ENCODE measurements at places on chromosomes 13 and 19. TPM values are rescaled to one million over a fixed set of nuclear protein-coding genes. Genes with fewer than 3 reads are reported as not detected.

The TTC9B gene
- 34.2 TPM for total RNA-seq

- DNase-seq: no peak
- H3K27ac ChIP-seq: no peak overlapping the region
- no peaks in the 10 kb centered on the region for H3K4me1 ChIP-seq
- H3K36me3 ChIP-seq: no peaks in the 10 kb centered on the region
- H3K4me3 ChIP-seq: no peak overlapping the region
These were observed 89.9 kb downstream of the CDK8 start for GRCh38 chr13:26343816-26344215.

GRCh38 chr13:96533408-96533807, 443.5 kb downstream of the HS6ST3 start:
- H3K4me3 ChIP-seq: no peak overlapping the region
- H3K4me1 ChIP-seq: no peaks in the 10 kb centered on the region
- no peaks in the 10 kb centered on the region for H3K27me3 ChIP-seq
- no peak for DNase-seq
- no peaks in the 10 kb centered on the region for H3K36me3 ChIP-seq

DNA sequence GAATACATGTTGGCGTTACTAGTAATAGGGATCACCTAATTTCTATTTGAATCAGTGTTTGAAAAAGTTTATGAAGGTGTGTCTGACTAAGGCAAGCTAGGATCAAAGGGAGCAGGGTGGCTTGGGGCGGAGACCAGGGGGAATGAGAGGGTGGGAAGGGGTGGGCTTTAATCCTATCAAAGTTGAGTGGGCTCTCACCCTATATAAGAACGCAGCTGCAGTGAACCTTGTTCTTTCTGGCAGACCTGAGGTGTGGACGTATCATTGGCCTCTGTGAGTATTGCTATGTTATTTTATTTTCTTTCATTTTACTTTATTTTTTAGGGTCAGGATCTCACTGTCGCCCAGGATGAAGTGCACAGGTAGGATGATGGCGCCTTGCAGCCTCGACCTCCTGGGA, 37.4 kb downstream of the NLRP12 start:
- H3K4me1 ChIP-seq: no peaks in the 10 kb centered on the region
- H3K4me3 ChIP-seq: no peak overlapping the region
- no peaks in the 10 kb centered on the region for H3K36me3 ChIP-seq
- H3K27me3 ChIP-seq: no peaks in the 10 kb centered on the region
- DNase-seq: no peak
- no peak overlapping the region for H3K27ac ChIP-seq

DNA sequence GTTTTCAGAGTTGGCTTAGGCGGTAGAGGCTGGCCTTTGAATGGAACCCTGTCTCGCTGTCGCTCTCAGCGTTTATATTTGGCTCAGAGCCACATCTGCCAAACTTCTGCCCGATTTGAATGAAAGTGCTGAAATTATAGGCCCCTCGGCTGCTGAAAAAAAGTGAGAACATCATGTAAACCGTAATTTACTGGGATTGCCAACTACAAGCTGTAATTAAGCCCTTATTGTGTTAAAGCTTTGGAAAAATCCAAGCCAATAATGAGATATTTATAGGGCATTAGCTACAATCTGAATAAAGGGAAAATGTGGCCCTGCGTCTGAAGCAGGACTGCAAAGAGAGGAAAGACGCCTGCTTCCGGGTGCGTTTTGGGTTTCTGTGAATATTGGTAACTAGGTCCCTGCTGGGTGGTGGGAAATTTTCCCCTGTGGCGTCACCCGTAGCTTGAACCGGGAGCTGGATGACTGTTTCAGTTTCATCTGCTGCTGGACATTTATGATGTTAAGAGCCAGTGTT, 9.9 kb downstream of the DNM2 start:
- H3K4me1 ChIP-seq: peaks cover 41% of the 10 kb centered on the region
- no peak overlapping the region for H3K27ac ChIP-seq
- no peak overlapping the region for H3K4me3 ChIP-seq
- DNase-seq: no peak
- H3K27me3 ChIP-seq: no peaks in the 10 kb centered on the region

The KLK12 gene
- total RNA-seq: not detected

DNA sequence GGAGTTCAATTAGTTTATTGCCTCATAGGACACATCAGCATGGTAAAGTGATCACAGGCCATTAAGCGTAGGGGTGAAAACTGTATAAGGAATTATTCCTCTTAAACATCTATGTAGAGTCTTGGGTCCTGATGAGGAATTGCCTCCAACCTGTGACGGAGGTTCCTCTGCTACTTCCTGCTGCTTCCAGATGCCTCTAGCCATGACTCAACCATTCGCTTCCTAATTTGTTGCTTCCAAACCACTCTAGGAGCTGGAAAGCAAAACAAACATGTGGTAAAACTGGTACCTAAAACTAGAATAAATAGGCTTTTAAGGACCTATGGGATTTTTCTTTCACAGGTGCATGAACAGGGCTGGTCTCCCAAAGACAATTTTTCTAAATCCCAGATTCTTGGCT, 253.8 kb downstream of the KLF12 start:
- no peaks in the 10 kb centered on the region for H3K4me1 ChIP-seq
- peak; percentile 62 for DNase-seq
- no peaks in the 10 kb centered on the region for H3K36me3 ChIP-seq
- H3K27me3 ChIP-seq: no peaks in the 10 kb centered on the region
- H3K27ac ChIP-seq: no peak overlapping the region

DNA sequence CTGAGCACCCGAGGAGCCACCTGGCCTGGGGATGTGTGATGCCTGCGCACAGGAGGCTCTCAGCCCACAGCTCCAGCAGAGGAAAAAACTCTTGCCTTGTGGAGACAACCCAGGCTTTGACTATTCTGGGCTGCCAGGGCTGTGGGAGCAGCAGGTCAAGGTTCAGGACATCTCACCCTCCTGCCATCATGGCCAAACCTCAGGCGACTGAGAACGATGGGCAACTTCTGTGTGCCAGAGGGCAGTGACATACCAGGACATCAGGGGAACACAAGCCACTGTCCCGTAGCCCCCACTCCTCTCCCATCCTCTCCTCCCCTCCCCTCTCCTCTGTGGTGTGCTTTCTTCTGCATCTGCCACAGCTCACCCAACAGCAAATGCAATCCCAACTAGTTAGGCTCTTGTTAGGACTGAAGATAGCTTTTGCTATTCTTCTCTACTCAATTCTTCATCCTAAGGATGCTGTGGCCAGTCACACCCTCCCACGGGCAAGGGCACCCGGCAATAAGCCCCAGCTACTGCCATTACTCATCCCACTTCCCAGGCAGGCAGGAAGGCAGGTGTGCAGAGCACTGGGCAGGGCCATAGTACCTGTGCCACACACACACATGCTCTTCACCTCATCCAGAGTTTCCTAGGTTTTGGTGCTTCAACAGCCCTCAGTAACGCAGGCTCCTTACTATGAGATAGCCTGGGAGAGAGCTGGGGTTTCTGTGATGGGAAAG, 16.8 kb downstream of the ELL start:
- H3K27ac ChIP-seq: no peak overlapping the region
- peaks cover 27% of the 10 kb centered on the region for H3K36me3 ChIP-seq
- no peak overlapping the region for H3K4me3 ChIP-seq
- no peak for DNase-seq
- peaks cover 88% of the 10 kb centered on the region for H3K4me1 ChIP-seq

The SLITRK6 gene
- 2.4 TPM for total RNA-seq

DNA sequence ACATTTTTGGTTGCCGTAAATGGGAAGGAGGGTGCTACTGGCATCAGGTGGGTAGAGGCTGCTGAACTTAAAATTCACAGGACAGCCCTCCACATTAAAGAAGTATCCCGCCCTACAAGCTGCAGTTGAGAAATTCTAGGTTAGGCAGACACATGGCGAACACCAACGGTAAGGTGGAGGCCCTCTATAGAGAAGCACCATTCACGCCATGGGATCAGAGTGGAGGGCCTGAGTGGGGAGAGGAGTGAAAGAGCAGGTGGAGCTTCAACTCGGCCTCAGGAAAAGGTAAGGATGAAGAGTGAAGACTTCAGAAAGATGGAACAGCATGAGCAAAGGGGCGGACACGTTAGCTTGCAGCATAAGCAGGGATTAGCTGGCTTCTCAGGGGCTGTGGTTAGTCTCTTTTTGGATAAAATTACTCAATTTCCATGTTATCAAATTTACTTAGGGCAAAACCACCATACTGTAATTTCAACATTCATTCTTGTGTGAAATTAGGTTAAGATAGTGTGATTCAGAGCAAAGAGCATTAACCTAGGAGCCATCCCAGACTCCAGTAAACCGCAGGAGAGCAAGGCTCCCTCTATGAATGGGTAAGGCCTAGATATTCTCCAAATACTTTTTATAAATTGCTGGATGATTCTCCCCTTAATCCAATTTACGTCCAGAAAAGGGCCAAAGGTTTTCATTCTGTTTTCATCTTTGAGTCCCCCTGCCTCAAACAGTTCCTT, 1.2 kb downstream of the EEF1AKMT1 start:
- H3K27me3 ChIP-seq: no peaks in the 10 kb centered on the region
- H3K4me1 ChIP-seq: peaks cover 5% of the 10 kb centered on the region
- peak overlapping the region; percentile 88 for H3K27ac ChIP-seq
- peak overlapping the region; percentile 77 for H3K4me3 ChIP-seq
- H3K36me3 ChIP-seq: no peaks in the 10 kb centered on the region

- peaks cover 21% of the 10 kb centered on the region for H3K4me1 ChIP-seq
- H3K27ac ChIP-seq: no peak overlapping the region
- peaks cover 7% of the 10 kb centered on the region for H3K27me3 ChIP-seq
These were observed 953 bp downstream of the KCNN4 start for GRCh38 chr19:43779820-43780219.

The ELANE gene
- total RNA-seq: 23.5 TPM

- no peak for DNase-seq
- H3K36me3 ChIP-seq: no peaks in the 10 kb centered on the region
- no peaks in the 10 kb centered on the region for H3K27me3 ChIP-seq
- no peak overlapping the region for H3K4me3 ChIP-seq
- H3K4me1 ChIP-seq: peaks cover 6% of the 10 kb centered on the region
These were observed 164.6 kb upstream of the TSHZ3 start for GRCh38 chr19:31513841-31514240.

DNA sequence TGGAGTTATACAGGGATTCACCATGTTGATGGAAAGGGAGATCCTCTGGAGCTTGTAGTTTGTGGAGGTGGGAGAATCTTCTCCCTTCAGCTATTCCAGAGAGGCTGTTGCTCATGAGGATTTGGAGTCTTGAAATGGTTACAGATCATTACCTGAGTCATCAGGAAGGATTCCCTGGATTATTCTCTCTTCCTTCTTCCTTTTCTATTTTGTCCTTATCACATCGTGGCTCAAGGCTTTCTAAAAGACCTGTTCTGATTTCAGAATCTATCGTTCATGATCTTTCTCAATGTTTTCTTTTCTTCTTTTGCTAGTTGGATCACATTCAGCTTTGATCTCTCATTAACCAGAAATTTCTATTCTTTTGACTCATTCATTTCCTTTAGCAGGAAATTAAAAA, 196.0 kb downstream of the KLF5 start:
- no peak for DNase-seq
- no peaks in the 10 kb centered on the region for H3K4me1 ChIP-seq
- no peaks in the 10 kb centered on the region for H3K27me3 ChIP-seq

GRCh38 chr19:58182577-58182988, 278 bp upstream of the ZNF274 start:
- peak overlapping the region; percentile 95 for H3K27ac ChIP-seq
- H3K4me3 ChIP-seq: peak overlapping the region; percentile 82
- DNase-seq: no peak
- H3K4me1 ChIP-seq: peaks cover 17% of the 10 kb centered on the region

- H3K27me3 ChIP-seq: no peaks in the 10 kb centered on the region
- H3K36me3 ChIP-seq: no peaks in the 10 kb centered on the region
- H3K27ac ChIP-seq: no peak overlapping the region
- peak; percentile 66 for DNase-seq
- H3K4me3 ChIP-seq: no peak overlapping the region
These were observed 49.0 kb upstream of the FRY start for GRCh38 chr13:31982540-31982939.

The KANK2 gene
- total RNA-seq: 56.3 TPM

DNA sequence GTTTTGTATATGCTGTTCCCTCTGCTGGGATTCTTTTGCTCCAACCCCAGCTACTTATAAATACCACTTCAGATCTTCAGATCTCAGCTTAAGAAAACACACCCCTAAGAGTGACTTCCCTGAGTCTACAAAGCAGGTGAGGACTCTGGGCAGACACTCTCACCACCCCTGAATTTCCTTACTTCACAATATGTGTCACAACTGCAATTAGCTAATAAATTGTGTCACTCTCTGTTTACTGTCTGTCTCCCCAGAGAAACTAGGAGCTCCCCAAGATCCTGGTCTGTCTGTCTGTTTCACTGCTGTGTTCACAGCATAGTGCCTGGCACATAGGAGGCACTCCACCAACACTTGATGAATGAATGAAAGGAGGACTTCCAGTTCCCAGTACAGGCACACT, 14.4 kb downstream of the CEBPA start:
- no peak overlapping the region for H3K4me3 ChIP-seq
- DNase-seq: no peak
- H3K27me3 ChIP-seq: peaks cover 5% of the 10 kb centered on the region
- H3K27ac ChIP-seq: no peak overlapping the region

DNA sequence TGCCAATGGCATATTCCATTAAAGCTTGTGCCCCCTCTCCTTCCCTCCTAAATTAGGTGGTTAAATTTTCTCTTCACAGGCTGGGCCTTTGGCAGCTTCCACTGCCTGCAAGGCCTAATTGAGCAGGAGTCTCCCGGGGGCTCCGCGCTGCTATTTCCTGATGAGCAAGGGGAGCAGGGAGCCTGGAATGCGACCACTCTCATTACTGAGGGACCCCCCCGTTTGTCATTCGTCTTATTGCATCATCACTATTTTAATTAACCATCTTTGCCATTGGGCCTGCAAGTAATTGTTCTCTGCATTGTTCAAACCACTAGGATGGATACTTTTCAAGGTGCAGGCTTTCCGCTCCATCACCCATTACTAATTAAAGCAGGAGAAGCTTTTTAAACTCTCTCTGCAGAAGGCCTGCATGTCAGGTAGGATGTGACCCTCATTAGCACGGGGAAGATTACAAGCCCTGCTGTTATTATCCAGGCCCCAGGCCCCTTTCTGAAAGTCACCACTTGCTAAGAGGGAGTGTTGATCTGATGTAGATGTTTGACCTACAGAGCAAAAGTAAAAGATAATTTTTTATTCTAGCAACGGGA, 142.3 kb downstream of the OXGR1 start:
- no peak overlapping the region for H3K4me3 ChIP-seq
- H3K36me3 ChIP-seq: no peaks in the 10 kb centered on the region
- no peak overlapping the region for H3K27ac ChIP-seq
- DNase-seq: no peak

GRCh38 chr13:59863621-59864020, 300.1 kb downstream of the DIAPH3 start:
- no peaks in the 10 kb centered on the region for H3K36me3 ChIP-seq
- no peaks in the 10 kb centered on the region for H3K27me3 ChIP-seq
- no peaks in the 10 kb centered on the region for H3K4me1 ChIP-seq
- no peak for DNase-seq
- no peak overlapping the region for H3K27ac ChIP-seq

- no peak for DNase-seq
- no peaks in the 10 kb centered on the region for H3K36me3 ChIP-seq
- H3K4me1 ChIP-seq: no peaks in the 10 kb centered on the region
- H3K4me3 ChIP-seq: no peak overlapping the region
These were observed 1455.6 kb downstream of the OLFM4 start for GRCh38 chr13:54484166-54484565.

Measured in spinal cord (tissue), 10 donors.